Vagina (tissue), 2 donors: ENCODE measurements at places on chromosomes 16 and 17.

GRCh38 chr16:54318941-54319340, 32.4 kb upstream of the IRX3 start:
- no peak for DNase-seq

DNA sequence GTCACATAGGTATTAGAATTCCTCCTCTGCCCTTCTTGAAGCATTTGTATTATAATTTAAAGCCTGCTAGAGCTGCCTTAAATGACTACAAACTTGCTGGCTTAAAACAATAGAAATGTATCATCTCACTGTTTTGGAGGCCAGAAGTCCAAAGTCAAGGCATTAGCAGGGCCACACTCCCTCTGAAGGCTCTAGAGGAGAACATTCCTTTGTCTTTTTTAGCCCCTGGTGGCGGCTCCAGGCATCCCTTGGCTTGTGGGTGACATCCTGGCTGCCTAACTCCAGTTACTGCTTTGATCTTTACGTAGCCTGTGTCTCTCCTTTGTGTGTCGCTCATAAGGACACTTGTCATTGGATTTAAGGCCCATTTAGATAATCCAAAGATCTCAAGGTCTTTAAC, 186.6 kb upstream of the SALL1 start:
- DNase-seq = no peak

GRCh38 chr17:49195751-49196150, 14.6 kb downstream of the GNGT2 start:
- DNase-seq = no peak

- DNase-seq = no peak
Observed at GRCh38 chr17:46995841-46996571, 17.0 kb upstream of the RPRML start.

DNA sequence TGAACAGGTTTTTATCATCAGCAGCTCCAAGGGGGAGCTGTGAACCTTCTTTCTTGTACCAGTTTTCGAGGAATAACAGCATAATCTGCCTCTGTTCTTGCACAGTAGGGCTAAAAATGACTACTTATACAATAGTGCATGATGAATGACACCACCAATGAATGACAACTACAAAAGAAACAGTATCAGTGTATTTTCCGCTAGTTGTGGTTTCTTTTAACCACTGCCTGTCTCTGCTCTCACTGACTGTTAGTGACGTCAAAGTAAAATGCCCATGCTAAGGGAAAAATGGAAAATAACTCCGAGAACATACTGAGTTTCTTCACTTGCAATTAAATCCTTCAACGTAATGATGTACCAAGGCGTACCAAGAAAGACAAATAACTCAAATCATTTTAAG, 294.9 kb downstream of the MAP2K6 start:
- DNase-seq = no peak

DNA sequence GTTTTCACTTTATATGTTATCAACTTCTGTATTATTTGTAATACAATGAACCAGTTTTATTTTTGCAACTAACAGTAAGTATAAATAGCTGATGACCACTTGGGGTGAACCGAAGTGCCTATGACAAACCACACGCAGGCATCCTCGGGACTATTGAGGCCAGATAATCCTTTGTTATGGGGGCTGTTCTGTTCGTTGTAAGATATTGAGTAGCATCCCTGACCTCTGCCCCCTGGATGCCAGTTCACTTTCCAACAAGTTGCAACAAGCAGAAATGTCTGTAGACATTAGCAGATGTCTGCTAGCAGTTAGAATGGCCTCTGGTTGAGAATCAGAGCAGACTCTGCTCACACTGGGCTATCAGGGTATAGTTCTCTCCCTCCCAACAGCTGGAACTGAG, 277.0 kb downstream of the WWOX start:
- DNase-seq = no peak

- no peak for DNase-seq
Observed at GRCh38 chr17:67779098-67779672, 46.1 kb upstream of the BPTF start.

DNA sequence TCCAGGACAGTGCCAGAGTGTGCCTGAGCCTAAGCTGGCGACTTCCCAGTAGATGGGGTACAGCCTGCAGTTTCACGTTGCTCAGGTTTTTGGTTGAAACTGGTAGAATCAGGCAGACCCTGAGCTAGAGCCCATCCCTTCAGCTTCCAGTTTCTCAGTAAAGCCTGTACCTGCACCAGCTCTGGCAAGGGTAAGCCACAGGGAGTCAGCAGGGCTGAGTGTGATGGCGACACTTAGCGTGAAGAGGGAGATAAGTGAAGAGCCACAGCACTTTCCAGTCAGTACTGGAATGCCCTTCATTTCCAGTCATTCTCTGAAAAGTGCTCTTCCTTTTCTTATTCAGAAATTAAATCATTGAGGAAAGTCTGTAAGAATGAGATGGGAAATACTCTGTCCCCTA, 22.4 kb downstream of the PLD6 start:
- DNase-seq = no peak

- DNase-seq = no peak
Observed at GRCh38 chr16:21996923-21997696, 3.8 kb downstream of the PDZD9 start.

- no peak for DNase-seq
Observed at GRCh38 chr17:55513885-55514590, 2.8 kb upstream of the SMIM36 start.

DNA sequence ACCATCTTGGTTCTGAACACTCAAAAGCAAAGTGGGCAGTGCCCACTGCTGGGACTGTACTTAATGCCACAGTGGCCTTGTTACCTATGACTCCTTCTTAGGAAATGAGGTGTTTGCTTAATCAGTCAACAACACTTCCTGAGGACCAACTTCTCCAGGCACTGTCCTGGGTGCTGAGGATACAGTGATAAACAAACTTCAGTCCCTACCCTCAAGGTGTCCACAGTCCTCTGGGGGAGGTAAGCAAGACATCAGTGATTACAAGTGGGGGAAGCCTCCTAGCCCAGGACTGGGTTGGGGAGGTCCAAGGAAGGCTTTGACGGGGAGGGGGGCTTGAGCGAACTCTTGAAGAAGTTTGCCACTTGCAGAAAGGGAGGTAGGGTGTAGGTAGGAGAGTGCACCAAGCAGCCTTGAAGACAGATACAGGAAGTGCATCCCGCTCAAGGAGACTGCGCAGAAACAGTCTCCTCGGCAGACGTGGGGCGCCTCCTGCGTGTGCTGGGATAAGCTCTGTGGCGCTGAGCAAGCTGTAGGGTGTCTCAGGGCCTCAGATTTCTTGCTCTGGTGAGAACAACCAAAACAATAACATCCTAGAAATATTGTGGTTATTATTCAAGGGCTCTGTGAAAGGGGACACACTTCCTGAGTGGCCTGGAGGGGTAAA, 2.6 kb upstream of the ABCC3 start:
- DNase-seq = no peak

GRCh38 chr17:45288825-45289224, 26.9 kb upstream of the SPATA32 start:
- DNase-seq = no peak

DNA sequence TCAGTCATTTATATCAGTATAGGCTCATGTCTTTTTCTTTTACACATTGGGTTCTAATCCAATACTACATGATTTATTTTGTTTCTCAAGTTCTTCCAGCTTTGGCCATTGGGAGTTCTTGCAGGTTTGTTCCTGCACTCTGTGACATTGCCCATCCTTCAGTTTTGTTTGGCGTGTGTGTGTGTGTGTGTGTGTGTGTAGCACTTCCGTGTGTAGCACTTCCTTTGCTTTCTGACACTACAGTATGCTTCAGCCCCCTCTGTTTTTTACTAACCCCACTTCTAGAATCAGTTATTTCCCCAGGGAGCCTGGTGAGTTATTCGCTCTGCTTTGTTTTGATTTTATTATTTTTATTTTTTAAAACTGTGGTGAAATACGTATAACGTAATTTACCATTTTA, 75.6 kb upstream of the LGALS9 start:
- DNase-seq = no peak

DNA sequence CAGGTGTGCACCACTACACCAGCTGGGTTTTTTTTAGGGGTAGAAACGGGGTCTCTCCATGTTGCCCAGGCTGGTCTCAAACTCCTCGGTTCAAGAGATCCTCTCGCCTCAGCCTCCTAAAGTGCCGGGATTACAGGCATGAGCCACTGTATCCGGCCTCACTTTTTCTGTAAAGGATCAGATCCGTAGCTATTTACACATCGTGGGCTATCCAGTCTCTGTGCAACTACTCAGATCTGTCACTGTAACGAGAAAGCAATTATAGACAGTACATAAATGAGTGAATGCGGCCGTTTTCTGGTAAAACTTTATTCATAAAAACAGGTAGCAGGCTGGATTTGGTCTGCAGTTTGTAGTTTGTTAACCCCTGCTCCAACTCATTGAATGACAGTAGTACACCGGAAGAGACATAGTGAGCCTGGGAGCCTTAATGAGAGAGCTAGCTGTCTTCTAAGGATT, 44.5 kb downstream of the VMP1 start:
- DNase-seq = no peak

DNA sequence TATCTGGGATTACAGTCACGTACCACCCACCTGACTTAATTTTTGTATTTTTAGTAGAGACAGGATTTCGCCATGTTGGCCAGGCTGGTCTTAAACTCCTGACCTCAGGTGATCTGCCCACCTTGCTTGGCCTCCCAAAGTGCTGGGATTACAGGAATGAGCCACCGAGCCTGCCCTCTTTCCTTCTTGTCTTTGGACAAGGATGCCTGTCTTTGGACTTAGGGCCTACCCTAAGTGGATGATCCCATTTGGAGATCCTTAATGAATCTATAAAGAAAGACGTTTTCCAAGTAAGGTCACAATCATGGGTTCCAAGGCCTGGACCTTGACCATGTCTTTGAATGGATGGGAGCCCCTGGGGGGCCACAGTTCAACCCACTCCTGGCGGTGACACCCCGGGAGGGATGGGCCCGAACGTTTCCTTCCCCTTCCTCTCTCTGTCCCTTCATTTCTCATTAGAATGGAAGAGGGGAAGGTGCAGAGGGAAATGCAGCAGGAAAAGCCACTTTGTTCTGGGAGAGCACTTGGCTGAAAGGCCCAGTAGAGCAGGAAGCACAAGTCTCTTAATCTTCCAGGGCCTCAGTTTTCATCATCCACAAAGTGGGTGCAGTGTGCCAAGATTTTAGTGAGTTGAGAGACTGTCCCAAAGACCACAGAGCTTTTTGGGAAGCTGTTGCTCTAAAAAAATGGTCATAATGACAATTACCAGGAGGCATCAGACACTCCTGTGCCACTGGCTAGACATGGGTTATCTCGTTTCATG, 353.3 kb downstream of the SEC14L1 start:
- no peak for DNase-seq

DNA sequence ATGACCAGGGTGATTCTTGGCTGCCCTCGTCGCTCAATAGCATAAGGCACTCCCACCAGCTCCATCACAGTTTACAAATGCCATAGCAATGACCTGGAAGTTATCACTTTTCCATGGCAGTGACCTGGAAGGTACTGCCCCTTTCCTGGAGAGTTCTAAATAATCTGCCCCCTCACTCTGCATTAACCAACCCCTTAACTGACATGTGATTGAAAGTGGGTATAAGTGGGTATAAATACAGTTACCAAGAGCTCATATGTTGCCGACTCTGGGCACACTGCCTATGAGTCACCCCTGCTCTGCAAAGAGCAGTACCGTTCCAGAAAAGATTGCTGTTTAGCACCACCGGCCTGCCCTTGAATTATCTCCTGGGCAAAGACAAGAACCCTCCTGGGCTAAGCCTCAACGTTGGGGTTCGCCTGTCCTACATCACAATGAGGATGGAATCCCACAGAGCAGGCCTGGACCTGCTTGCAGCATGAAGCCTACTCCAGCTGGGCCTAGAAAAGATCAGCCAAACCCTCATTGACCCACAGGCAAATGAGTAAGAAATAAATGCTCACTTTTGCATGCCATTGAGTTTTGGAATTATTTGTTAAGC, 95.2 kb upstream of the SEC14L1 start:
- no peak for DNase-seq

DNA sequence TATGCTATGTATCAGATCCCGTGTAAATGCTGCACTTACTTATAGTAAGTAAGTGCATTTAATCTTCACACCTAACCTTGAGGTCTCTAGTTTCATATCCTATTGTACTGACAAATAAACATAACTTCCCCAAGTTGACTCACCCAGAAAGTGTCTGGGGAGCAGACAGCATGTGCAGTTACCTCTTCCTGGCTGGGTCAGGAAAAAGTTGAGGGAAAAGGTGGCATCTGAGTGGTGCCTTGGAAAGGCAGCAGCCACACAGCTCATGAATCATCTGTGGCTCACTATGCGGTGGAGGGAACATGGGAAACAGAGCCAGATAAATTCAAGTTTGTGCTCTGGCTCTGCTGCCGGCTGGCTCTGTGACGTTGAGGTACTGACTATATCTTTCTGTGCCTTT, 382.0 kb upstream of the DYNLRB2 start:
- no peak for DNase-seq

DNA sequence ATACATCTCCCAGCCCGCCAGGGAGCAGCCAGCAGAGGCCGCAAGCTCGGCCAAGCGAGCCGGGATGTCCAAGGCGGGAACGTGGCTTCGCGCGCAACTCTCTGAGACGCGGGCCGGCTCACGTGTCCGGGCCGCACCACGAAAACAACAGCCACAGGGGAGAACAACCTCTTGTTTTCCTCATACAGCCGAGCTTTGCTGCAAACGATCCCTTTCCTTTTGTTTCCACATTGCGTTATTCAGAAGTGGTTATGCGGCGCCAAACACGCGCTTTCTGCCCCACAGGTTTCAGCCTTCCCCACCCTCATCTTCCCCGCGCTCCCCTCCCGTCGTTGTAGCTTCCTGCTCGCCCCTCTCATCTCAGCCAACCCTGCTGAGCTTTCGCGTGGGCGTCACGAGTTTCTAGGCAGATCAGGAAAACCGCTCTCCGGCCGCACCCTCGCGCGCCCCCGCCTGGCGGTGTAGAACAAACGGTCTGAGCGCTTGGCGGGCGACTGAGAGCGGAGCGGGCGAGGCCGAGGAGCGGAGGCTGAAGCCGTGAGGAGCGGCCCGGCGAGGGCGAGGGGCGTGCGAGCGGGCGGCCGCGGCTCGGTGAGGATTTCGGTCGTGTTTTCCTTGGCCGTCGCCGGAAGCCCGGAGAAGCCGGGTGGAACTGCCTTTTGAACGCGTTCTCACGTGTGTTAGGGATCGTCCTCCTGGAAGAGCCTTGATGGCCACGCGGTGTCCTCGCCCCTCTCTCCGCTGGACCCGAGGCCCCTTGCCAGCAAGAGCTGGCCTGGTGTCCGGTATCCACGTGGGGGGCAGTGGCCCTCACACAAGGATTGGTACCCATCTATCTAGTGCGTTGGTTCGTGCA, 6.6 kb upstream of the SMARCD2 start:
- DNase-seq = no peak
